ENCODE measurements at places on chromosomes 1 and 21. TPM values are rescaled to one million over a fixed set of nuclear protein-coding genes. Genes with fewer than 3 reads are reported as not detected.

Gene PDZK1
- 0.31 TPM for total RNA-seq

Gene NHLH1
- 0.13 TPM for total RNA-seq

Gene DBT
- 8.5 TPM for total RNA-seq

GRCh38 chr1:109984190-109984455, 442 bp upstream of the AHCYL1 start:
- no peak for DNase-seq

GRCh38 chr1:233112186-233113008, 162.0 kb downstream of the NTPCR start:
- no peak for DNase-seq

DNA sequence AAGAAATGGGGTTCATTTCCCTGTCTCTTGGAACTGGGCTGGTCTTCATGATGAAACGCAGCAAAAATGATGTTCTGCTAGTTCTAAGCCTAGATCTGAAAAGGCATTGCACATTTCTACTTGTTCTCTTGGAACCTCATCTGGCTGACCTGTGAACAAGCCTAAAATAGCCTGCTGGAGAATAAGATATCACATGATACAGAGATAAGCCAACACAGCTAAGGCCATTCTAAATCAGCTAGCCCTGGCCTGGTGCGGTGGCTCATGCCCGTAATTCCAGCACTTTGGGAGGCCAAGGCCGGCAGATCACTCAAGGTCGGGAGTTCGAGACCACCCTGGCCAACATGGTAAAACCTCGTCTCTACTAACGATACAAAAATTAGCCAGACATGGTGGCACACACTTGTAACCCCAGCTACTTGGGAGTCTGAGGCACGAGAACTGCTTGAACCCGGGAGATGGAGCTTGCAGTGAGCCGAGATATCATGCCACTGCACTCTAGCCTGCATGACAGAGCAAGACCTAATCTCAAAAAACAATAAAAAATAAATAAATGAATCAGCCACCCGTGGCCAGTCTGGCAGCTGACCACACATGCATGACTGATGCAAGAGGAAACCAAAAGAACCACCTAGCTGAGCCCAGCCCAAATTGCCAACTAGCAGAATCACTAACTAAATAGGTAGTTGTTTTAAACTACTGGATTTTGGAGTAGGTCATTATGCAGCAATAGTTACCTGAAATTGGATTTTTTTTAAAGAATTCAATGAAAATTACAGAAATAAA, 18.0 kb downstream of the CD244 start:
- peak; percentile 61 for DNase-seq

DNA sequence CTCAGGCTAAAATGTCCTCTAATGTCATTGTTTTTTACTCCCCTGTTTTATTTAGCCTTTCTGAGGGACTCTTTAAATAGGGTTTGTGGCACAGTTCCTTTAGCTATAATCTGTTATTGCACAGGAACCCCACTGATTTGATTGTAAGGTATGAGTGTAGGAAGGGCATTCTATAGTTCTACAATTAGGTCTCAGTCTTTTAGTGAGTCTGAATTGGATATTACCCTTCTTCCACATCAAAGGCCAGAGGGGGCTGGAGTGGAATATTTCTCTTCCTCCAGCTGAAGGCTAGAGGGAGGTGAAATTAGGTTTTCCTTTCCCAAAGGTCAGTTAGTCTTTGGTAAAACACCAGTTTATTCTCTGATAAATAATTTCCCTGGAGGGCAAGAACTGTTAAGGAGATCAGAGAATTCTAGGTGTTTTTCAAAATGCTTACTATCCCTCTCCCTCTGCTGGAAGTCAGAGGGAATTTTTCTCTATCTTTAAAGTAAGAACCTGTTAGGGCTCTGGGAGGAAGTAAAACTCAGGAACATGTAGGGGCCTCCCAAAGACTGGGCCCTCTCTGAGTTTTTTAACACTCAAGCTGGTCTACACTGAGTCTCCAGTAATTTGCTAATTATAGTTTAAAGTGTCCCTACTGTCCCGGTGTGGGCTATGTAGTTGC, 176.3 kb upstream of the ZNHIT6 start:
- DNase-seq = no peak

DNA sequence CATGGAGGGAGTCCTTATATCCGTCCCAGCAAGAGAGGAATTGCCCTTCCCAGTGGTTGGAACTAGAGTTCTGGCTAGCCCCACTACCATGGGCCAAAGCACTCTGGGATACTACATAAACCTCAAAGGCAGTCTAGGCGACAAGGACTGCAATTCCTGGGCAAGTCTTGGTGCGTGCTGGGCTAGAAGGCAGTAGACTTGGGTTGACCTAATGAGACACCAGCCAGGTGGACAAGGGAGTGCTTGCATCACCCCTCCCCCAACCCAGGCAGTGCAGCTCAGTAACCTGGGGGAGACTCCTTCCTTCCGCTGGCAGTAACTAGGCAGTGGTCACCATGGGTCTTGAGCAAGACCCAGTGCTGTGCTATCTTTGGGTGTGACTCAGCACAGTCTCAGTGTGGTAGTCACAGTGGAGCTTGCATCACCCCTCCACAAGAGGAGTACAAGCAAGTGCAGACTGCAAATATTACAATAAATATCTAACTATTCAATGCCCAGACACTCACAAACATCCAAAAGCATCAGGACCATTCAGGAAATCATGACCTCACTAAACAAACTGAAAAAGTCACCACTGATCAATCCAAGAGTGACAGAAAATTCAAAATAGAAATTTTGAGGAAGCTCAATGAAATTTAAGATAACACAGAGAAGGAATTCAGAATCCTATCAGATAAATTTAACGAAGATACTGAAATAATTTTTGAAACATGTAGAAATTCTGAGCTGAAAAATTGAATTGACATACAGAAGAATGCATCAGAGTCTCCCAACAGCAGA, 84.7 kb upstream of the LYPLAL1 start:
- peak; percentile 89 for DNase-seq

DNA sequence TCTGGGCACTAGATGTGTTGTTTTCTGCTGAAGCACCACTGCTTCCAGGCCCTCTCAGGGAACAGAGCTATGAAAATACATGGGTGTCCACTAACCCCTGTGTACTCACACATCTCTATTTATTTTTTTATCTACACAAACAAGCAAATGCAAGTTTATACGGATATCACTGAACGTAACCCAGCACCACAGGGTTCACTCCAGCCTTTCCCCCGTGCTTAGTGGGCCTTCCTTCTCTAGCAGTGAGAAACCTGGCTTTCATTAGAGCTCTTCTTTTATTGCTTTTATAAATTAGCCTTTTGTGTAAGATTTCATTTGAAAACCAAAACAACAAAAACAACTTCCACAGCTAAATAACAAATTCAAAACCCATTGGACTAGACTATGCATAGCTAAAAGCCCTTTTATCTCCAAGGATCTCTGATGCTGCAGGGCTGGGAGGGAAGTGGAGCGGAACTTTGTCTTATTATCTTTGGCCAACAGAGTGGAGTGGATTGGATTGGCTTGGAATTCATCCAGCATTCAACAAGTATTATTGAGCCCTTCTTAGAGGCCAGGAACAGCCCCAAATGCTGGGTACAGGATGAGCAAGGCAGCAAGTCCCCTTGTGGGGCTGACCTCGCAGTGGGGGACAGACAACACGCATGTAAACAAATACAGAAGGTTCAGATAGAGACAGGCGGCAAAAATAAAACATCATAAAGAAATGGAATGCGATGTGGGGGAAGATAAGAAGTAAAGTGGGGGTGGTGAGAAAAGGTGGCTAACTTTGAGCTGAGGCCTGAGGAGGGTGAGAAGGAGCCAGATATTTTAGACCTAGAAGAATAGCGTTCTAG, 371.8 kb upstream of the POU3F1 start:
- DNase-seq = no peak

All from mammary epithelial cell (primary cell).